ENCODE measurements at places on chromosomes 7 and 10.

DNA sequence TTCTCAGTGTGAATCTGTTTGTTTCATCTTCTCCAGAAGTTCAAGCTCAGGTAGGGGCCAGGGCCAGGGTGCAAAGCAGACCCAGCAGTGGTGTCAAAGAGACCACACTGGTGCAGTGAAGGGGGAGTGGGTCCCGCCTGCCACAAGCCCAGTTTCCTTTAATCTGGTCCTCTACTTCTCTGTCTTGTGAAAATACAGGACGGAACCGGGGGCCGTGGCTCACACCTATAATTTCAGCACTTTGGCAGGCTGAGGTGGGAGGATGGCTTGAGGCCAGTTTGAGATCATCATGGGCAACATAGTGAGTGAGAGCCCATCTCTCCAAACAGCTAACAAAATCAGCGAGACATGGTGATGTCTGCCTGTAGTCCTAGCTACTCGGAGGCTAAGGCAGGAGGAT is 109.0 kb downstream of the SLIT1 start:
- no peak for DNase-seq

- no peak for DNase-seq
Observed at GRCh38 chr7:105457619-105458225, 64.3 kb downstream of the PUS7 start.

GRCh38 chr7:117384688-117385362 is 42.5 kb downstream of the ASZ1 start:
- no peak for DNase-seq

- DNase-seq, result peak; percentile 88
Observed at GRCh38 chr7:74343281-74344131, 54.3 kb downstream of the CLIP2 start.

DNA sequence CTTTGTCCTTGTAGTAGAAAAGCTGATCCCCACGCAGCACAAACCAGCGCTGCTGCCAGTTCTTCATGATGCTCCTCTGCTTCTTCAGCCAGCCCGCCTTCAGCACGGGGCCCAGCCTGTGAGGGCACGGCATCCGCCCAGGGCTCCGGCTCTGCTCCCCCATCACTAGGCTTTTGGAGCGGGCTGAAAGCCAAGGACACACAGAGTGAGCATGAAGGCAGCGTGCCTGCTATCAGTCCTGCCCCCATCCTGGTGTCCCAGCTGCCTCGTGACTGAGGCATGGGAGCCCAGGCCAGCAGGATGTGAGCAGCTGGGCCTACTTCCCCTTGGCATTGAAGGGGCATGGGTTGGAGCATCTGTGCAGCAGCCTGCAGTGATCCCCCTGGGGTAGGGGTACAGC is 21.9 kb downstream of the ARHGAP22 start:
- no peak for DNase-seq

DNA sequence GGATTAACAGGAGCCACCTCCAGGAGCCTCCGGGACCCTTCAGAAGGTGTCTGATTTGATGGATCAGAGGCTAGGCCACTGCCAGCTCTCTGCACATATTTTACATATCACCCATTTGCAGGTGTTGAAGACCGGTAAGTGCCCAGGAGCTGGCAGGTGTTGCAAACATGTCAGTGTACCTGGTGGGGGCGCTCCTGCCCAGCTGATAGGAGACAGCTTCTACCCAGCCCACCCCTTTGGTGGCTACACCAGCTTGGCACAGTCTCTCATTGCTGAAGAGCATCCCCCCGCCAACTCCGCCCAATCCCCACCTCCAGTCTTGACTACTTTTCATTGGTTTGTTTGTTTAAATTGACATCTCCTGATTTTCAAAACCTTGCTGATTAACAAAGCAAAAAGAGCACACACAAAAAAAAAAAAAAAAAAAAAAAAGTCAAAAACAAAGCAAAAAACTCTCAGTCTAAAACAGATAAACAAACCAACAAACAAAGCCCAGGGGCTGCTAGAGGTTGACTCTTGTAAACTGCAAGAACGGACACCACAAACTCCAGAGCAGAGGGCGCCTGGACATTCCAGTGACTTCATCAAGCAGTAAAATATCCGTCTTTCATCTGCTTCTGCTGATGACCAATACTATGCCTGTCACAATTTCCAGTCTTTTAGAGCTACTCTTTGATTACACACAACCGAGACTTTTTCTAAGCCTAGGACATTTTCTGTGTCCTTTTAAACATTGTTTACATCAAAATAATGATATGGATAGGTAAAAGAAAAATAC is 275.3 kb downstream of the NRG3 start:
- no peak for DNase-seq

DNA sequence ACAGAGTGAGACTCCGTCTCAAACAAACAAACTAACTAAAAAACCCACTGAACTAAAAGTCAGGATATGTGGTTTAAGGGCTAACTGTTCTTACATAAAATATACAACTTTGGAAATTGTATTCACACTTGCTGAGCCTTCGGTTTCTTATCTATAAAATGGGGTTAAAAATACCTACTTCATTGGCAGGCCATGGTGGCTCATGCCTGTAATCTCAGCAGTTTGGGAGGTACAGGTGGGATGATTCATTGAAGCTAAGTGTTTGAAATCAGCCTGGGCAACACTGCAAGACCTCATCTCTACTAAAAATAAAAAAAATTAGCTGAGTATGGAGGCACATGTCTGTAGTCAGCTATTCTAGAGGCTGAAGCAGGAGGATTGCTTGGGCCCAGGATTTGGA is 115.4 kb upstream of the KLF6 start:
- no peak for DNase-seq

- DNase-seq, result no peak
Observed at GRCh38 chr10:129833994-129834739, 129.9 kb downstream of the EBF3 start.

- no peak for DNase-seq
Observed at GRCh38 chr10:60082744-60083344, 176.5 kb upstream of the CCDC6 start.

DNA sequence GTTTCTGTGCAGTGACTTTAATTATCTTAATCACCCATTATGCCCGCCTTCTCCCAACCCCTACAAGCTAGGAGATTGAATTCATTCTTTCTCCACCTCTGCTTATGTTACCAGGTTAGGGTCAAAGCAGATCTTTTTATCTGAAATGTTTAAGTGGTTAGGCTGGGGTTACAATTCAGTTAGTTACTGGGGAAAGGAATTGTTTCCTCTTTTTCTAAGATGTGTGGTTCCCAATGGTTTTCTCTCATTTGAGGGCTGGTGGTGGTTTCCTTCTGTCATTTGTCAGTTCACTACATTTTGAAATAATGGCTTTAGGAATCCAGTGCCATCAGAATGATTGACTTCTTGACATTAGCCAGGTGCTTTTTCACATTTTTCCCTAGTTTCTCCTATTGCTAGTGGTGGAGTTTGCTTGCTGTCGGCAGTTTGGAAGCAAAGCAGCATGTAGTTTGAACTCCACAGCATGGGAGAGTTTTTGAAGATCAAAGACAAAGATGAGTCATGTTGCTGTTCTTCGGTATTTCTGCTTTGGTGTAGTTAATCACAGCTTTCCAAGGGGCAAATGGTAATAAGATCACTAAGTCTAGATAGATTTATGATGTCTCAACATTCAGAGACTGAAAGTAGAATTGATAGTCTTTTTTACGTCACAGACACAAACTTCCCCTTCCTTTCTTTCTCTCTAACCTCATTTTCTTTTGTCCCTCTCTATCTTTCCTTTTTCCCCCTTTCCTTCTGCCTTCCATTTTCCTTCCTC is 168.2 kb downstream of the SND1 start:
- peak; percentile 15 for DNase-seq

DNA sequence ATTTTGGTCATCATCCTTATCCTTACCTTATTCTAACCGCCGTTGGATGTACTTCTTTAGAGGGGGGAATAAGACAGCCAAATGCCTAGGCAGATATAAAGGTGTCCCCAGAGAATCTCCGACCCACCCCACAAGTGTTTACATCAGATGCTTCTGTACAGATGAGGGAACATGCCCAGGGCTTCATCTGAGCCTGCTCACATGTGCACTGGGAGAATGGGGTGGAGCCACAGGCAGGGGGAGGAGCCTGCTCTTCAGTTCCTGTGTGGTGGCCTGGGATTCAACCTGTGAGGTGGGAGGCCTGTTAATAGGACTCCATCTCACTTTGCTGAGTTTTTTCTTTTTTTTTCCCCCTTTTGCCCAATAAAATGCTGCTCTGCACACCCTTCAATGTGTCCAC is 27.6 kb upstream of the OPTN start:
- no peak for DNase-seq

- DNase-seq, result no peak
Observed at GRCh38 chr7:140059273-140060242, 3.2 kb downstream of the PARP12 start.

GRCh38 chr7:76347710-76348109 is 11.1 kb downstream of the YWHAG start:
- no peak for DNase-seq

DNA sequence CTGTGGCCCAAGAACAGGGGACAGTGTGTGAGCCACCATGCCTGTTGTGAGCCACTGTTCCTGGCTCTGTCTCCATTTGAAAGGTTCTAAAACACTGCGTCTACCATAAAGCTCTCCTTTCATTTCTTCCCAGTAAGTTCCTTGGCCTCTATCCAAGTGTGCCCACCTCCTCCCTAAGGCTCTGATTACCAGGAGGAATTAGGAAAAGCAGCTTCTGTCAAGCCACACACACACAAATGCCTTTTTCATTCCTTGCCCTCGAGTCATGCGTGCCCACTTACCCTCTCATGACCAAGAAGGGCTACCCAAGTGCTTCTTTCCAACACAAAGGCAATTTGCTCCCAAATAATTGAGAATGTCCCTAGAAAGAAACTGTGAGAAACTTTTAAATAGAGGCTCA is 70.8 kb upstream of the PARD3 start:
- no peak for DNase-seq

- no peak for DNase-seq
Observed at GRCh38 chr10:97863808-97864207, 14.2 kb downstream of the GOLGA7B start.

DNA sequence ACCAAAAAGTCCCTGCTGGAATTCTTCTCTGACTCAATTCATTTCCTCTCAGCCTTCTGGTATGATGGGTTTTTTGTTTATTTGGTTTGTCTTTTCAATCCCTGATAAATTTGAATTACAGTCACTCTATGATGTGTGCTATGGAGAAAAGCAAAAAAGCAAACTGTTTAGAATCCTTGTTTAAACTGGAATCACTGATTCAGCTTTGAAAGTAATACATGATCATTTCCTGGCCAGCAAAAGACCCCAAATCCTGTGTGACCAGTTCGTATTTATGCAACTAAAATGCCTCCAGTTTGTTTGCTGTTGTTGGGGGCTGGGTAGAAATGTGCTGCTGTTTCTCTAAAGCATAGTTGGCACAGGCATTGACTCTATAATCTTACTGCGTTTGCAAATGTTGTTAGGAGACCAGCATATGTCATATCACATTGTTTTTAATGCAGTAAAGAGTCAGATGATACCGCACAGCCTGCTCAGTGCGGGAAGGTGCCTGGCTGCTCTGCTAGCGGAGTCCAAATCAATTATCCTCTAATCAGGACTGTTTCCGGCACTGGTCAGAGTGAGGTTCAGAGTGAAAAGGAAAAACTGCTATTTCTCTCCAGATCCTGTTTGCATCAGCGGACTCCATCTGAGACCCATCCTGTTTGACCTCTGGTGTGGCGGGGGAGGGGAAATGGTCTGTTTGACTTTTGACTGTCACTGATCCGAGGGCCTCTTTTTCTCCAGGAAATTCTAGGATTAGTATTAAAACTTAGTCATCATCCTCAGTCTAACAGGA is 40.6 kb upstream of the ADD3 start:
- DNase-seq, result no peak

- DNase-seq, result no peak
Observed at GRCh38 chr7:139914306-139915267, 85.5 kb downstream of the TBXAS1 start.

DNA sequence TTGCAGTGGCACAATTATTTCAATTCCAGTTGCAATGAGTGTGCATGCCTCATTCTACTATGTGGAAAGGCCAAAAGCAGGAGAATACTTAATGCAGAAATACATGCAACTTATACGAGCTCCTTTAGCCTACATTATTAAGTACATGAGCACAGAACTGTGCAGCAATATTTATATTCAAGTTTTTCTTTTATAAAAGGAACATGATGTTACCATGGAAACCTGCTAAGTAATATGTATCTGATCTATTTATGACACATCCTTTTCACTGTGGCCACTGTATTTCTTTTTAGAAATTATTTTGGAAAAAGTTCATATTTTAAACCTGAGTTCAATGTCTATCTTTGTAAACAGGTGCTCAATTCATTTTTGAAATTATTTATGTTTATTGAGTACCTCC is 88.9 kb downstream of the ELAPOR2 start:
- no peak for DNase-seq

- DNase-seq, result peak; percentile 87
Observed at GRCh38 chr7:98133181-98133580, 26.5 kb downstream of the LMTK2 start.

DNA sequence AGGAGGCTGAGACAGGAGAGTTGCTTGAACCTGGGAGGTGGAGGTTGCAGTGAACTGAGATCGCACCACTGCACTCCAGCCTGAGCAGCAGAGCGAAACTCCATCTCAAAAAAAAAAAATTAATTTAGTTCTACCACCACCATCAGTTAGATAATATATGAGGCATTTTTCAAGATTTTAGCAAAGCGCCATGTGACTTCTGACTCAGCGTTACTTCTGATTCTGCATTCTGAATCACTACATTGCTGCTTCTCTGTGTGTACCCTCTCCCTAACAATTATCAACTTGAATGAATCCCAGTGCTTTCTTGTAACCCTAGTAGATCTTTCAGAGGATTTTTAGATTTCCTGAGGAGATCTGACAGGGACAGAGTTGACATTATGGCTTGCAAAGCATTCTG is 176.8 kb upstream of the SORCS1 start:
- DNase-seq, result no peak

GRCh38 chr10:6101181-6101580 is 12.3 kb downstream of the RBM17 start:
- no peak for DNase-seq

DNA sequence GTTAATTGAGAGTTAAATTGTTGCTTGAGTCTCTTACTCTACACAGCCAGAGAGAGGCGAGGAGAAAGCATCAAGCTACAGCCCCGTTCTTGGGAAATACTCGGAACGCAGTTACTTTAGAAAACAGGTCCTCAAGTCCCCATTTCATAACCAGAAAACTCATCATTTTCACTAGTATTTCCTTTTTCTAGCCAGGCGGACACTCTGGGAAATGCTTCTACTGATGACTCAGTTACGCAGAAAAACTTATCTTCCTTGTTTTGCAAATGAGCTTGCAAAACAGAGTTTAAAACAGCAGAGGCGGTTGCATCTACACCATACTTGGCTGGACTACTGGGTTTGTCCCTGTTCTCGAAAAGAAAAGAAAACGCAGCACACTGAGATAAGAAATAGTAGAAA is 111.4 kb upstream of the FGFR2 start:
- peak; percentile 37 for DNase-seq

All from suppressor macrophage (primary cell).